ENCODE measurements at places on chromosomes 1 and 21. TPM values are rescaled to one million over a fixed set of nuclear protein-coding genes. Genes with fewer than 3 reads are reported as not detected.

DNA sequence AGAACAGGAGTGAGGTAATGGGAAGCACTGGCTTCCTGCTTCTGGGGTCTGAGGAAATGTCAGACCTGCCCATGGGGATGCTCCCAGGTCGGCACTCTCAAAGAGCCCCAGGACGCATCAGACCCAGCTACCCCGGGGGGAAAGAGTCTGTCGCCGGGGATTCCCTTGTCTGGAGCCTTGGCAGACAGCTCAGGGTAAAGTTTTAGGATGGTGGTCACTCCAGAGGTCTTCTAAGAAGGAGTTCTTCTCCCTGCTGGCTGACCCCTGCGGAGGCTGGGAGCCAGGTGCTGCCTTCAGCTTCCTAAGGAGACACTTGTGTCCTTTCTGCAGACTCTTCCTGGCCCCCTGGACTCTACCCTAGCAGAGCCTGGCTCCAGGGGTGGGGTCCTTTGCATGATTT lies 61.9 kb upstream of the PSEN2 start:
- DNase-seq, result no peak

DNA sequence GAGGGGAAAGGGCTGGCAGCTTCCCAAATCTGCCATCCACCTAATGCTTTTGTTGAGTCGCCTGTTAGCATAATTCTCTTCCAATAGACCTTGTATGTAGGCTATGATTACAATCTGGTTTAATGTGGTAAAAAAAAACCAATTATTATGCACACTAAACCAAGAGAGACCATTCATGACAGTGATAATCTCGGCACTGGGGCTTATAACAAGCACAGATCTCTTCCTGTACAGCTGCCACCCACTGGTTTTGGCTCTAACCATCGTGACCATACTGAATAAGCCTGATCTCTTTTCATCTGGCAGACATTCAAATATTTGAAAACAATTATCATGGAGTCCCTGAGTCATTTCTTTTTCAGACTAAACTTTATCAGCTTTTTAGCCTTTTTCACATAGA lies 12.0 kb upstream of the SYT14 start:
- DNase-seq, result no peak

DNA sequence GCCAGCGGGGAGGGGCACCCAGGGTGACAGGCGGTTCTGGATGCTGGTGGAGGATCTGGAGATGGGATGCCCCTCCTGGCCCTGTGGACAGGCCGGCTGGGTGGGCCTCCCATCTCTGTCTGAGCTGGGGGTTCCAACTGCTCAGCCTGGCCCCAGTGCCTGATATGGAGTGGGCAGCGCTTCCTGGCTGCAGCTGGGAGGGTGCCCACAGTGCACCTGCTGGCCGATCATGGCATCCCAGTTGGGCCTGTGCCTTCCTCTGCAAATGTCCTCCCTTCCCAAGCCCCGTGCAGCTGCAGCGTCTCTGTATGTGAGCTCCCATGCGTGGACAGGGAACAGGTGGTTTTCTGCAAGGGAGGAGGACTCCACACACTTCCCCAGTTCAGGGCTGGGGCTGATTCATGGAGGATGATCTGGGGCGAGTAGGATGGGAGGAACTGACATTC lies 2.1 kb downstream of the PFKL start:
- no peak for DNase-seq

- no peak for DNase-seq
Measured at GRCh38 chr1:3066826-3067225, 2.2 kb upstream of the PRDM16 start.

DNA sequence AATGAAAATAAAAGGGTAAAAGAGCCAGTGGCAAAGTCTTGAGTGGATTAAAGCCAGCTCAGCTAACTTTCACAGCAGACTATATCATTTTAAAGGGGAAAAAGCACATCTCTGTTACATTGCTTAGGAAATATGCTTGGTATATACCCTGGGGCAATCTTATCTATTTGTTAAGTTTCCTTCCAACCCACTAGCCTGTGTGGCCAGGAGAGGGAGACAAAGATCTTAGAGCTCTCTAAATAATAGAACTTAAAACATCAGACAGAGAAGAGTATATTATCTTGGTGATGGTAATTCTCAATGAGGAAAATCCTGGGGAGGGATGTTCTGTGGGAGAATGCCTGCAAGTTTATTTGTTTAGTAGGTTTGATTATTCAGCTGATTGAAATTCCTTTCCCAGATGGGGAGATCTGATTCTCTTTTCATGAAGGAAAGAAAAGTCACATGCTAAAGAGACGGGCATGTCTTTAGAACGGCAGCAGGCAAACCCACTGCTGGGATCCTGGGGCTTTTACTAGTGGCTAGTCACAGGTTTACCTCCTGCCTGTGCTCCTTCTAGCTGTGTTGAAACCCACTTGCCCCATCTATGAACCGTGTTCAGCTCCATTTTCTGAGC lies 3.6 kb downstream of the KCNE2 start:
- peak; percentile 52 for DNase-seq

Gene KRTAP19-8
- polyA plus RNA-seq, result not detected

Gene KRTAP6-3
- polyA plus RNA-seq, result not detected

Gene RGL1
- polyA plus RNA-seq, result 56.2 TPM

Gene NRAS
- polyA plus RNA-seq, result 60.8 TPM

GRCh38 chr1:24426744-24427544 lies 11.3 kb downstream of the NIPAL3 start:
- no peak for DNase-seq

- no peak for DNase-seq
Measured at GRCh38 chr1:48048980-48049379, 51.8 kb upstream of the TRABD2B start.

DNA sequence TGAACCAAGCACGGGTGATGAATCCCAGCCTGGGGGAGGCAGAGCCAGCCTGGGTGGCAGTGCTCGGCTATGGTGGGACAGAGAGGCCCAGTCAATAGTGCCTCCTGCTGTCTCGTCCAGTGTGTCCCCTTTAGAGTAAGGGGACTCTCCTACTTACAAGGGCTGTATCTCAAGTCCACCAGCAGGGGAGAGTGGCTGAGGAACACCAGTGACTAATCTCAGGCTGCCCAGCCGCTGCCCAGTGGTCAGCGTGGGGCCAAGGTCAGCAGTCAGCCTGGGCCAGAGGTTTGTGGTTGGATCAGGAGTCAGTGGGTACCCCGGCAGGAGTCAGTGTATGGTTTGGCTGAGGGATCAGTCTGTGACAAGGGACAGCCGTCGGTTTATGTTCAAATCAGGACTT lies 109.2 kb upstream of the RUNX3 start:
- no peak for DNase-seq

Data from renal cortex interstitium (tissue), 15 donors.